ENCODE measurements at places on chromosomes 6 and 20. TPM values are rescaled to one million over a fixed set of nuclear protein-coding genes. Genes with fewer than 3 reads are reported as not detected.

PRDM13 gene
- polyA plus RNA-seq, result not detected

LY6G6F gene
- polyA plus RNA-seq, result not detected

ATXN1 gene
- 22.9 TPM for polyA plus RNA-seq

KCNK5 gene
- not detected for polyA plus RNA-seq

DLK2 gene
- polyA plus RNA-seq, result 0.20 TPM

ZSWIM1 gene
- 1.3 TPM for polyA plus RNA-seq

EFCAB8 gene
- not detected for polyA plus RNA-seq

CFAP206 gene
- polyA plus RNA-seq, result not detected

SRMS gene
- polyA plus RNA-seq, result not detected
